ENCODE measurements at places on chromosomes 7 and 10.

DNA sequence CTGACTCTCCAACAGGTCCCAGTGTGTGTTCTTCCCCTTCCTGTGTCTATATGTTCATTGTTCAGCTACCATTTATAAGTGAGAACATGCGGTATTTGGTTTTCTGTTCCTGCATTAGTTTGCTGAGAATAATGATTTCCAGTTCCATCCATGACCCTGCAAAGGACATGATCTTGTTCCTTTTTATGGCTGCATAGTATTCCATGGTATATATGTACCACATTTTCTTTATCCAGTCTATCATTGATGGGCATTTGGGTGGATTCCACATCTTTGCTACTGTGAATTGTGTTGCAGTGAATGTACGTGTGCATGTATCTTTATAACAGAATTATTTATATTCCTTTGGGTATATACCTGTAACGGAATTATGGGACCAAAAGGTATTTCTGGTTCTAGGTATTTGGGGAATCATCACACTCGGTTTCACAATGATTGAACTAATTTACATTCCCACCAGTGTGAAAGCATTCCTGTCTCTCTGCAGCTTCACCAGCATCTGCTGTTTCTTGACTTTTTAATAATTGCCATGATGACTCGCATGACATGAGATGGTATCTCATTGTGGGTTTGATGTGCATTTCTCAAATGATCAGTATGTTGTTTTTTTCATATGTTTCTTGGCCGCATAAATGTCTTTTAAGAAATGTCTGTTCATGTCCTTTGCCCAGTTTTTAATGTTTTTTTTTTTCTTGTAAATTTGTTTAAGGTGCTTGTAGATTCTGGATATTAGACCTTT, 60.2 kb downstream of the LSMEM1 start:
- no peak for DNase-seq

DNA sequence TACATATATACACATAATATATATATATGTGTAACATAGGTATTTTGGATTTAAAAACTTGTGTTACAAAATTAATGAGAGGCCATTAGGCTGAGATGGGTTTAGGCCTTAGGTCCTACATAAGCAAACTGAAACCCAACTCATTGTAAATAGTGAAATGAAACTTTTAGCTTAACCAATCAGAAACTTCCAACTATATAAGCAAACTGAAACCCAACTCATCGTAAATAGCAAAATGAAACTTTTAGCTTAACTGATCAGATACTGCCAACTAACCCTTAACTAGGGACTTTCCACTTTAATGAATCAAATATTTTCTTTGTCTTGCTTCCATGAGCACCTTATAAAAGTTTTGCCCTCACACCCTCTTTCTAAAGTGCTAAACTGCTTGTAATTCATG, 17.3 kb upstream of the SAMD9L start:
- no peak for DNase-seq

DNA sequence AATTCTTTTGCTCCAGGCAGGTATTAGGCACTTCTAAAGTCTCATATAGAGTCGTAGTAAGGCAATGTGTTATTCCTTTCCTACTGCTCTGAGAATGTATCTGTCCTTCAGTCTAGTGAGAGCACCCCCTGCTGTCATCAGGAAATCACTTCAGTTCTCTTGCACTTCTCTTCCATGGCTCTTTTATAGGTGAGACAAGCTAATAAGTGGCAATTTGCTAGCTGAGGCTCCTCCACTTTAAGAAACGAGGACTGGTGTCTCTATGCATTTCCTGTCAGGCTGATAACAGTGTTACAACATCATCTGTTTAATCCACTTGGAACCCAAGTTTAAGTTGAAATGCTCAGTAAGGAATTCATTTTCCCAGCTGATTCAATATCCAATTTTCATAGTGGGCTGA, 350.6 kb downstream of the TFEC start:
- no peak for DNase-seq

DNA sequence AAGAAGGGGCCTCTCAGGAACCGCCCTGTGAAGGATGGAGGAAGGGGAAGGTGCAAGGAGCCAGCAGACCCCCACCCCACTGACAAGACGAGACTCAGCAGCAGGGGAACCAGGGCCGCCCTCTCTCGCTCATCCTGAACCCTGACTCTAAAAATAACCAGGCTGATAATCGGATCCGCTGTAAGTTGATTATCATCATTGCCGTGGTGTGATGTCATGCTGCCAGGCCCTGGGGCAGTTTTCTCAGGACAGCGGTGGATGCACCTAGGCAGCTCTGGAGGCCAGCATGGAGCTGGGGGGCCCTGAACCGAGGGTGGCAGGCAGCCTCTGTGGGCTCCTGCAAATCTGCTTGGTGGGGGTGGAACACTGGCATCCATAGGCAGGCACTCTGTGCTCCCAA, 7.9 kb downstream of the RET start:
- no peak for DNase-seq

GRCh38 chr10:3902809-3903410, 117.9 kb upstream of the KLF6 start:
- no peak for DNase-seq

DNA sequence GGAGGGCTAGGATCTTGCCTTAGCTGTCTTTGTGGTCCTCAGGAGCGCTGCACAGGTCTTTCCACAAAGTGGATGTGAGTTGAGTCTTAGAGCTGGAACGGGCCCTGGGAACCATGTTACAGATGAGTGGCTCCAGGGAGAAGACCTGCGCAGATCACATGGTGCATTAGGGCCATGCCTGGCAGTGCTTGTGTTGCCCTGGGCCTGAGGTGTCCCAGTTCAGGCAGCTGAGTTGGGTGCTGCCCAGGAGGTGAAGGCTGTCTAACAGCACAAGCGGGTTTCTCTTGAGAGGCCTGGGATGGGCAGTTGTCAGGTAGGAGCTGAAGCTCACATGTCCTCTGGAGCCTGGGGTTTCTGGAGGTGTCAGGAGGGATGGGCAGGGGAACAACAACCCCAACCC, 33.7 kb upstream of the ANKRD2 start:
- DNase-seq: no peak

- DNase-seq: no peak
These were observed 10.9 kb downstream of the OGDH start for GRCh38 chr7:44617225-44617890.

DNA sequence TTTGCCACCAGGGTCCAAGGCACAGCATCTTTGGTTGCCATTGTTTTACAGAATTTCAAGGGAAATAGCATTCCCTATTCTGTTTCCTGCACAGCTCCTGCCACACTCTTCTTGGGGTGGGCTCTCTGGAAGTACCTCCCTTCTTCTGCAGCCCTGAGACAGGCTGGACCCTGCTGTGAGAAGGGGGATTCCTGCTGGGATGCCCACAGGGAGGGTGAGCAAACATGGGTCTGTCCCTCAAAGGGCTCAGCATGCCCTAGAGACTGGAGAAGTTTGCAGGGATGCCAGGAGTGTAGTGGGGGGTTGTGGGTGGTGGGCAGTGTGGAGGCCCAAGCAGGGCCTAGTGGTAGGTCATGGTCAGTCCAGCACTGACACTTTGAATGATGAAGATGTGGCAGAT, 222.2 kb upstream of the GPR26 start:
- DNase-seq: no peak

GRCh38 chr7:47453093-47454061, 128.5 kb downstream of the TNS3 start:
- DNase-seq: no peak
